ENCODE measurements at places on chromosomes 2 and 18.
A peak's percentile ranks its signal among the peaks of the same experiment; 100 is the strongest.

DNA sequence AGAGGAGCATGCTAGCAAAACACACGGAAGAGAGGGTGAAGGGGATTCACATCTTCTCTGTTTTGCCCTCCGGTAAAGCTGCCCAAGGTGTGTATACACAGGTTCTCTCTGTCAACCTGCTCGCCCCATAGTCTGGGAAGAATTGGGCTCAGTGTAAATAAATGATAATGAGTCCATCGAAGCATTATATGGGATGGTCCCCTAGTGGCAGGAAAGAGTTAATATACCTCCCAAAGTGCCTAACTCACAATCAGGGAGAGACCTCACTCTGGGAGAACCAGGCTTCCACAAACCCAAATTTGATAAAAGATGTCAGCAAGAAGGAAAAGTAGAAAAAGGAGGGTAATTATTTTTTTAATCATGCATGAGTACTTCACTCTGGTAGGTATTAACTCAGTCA, 262.2 kb upstream of the ZNF521 start:
- no peak for DNase-seq

DNA sequence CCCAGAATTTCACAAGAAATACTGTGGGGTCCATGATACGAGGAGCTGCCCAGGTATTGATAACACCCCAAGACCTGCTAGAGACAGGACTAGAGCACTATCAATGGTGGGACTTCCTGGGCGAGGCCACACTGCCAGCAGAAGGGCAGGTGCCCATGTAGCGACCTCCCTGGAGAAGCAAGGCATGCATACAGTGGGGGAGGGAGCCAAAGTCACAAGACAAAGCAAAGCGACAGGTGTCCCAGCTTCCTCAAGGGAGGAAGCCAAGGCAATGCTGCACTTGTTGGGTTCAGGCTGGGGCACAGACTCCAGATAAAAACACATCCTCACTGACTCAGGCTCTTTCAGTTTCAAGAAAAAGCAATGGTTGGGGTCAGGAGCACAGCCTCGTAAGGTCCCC, 7.5 kb downstream of the CD207 start:
- DNase-seq = no peak

DNA sequence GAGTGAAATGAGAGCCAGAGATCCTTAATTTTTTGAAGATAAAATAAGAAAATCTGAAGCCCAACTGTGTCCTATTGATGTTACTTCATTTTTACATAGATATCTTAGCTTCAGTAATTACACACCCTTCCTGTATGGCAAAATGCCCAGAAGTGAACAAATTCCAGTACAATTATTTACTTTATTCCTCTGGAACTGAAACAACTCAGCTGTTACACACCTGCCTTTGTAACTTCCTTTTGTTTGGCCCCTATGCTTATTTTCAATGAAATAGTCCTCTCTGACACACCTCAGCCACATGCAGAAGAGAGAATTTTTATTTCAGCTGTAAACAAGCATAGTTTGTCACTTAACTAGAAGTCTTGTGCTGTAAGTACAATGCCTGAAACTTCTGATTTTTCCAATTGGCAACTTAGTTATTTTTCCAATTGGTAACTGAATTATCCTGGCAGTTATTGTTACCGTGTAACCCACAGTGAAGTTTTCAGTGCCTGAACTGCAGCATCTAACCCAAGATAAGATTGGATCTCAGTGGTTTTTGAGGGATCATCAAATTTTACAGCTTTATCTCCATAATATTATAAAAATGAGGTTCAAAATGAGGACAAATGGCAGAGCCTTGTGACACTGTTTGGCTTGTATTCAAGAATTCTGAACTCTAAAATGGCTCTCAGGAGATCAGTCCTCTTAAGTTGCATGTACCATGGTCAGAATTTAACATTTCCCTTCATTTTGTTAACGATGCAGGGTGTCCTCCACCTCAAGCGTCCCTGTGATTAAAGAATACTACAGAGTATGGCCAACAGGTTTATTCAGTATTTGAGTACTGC, 82.6 kb downstream of the PKP4 start:
- peak; percentile 35 for DNase-seq

- no peak for DNase-seq
These were observed 90.2 kb downstream of the SH3BP4 start for GRCh38 chr2:235041918-235042575.

DNA sequence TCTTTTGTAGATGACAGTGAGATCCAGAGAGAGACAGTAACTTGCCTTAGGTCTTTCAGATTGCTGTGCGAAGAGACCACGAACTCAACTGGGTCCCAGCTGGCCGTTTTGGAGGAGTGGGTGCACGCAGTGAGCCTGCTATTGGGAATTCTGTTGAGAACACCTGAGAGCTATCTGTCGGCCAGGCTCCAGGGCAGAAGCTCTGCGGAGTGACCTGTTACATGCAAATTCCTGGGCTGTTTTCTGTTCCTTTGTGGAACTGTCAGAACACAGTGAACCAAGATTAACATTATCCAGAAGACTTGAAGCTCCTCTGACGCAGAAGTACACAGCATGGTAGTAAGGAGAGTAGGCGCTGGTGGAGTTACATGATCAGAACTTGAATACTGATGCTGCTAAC, 99.5 kb upstream of the LMAN1 start:
- no peak for DNase-seq
